Esophagus squamous epithelium (tissue), 5 donors: ENCODE measurements at places on chromosomes 4 and X. TPM values are rescaled to one million over a fixed set of nuclear protein-coding genes. Genes with fewer than 3 reads are reported as not detected.

The GLRA2 gene
- not detected for total RNA-seq

The MAGEA3 gene
- not detected for total RNA-seq

The MUC7 gene
- total RNA-seq, result not detected

The EFHC2 gene
- total RNA-seq, result 0.22 TPM

The TCP11X2 gene
- not detected for total RNA-seq

The TMEM271 gene
- not detected for total RNA-seq

The RASL11B gene
- 0.70 TPM for total RNA-seq

The GRPEL1 gene
- 30.6 TPM for total RNA-seq

The REELD1 gene
- not detected for total RNA-seq

The JCHAIN gene
- 138 TPM for total RNA-seq

The FANCB gene
- total RNA-seq, result 2.5 TPM

The SPATA4 gene
- not detected for total RNA-seq

The FGD1 gene
- total RNA-seq, result 5.0 TPM

The PABPC4L gene
- total RNA-seq, result 0.95 TPM

The ALB gene
- total RNA-seq, result not detected

The KLHL13 gene
- 4.0 TPM for total RNA-seq

The ZMAT1 gene
- 4.6 TPM for total RNA-seq

The MAGEA10 gene
- not detected for total RNA-seq

The GUCY1B1 gene
- total RNA-seq, result 1.7 TPM

The FGF2 gene
- total RNA-seq, result 0.53 TPM

The MAGT1 gene
- total RNA-seq, result 43.3 TPM

The TMEM150C gene
- 3.8 TPM for total RNA-seq

The ETDA gene
- not detected for total RNA-seq

The CRMP1 gene
- 4.7 TPM for total RNA-seq

The BRS3 gene
- total RNA-seq, result not detected

The GAGE1 gene
- not detected for total RNA-seq

The CCKAR gene
- not detected for total RNA-seq

The L1CAM gene
- 3.2 TPM for total RNA-seq

The SSX4B gene
- not detected for total RNA-seq

The CXCL10 gene
- total RNA-seq, result 0.53 TPM

The GRIA2 gene
- not detected for total RNA-seq

The ATP6AP1 gene
- 28.5 TPM for total RNA-seq

The AADAT gene
- total RNA-seq, result 4.4 TPM

The LDOC1 gene
- total RNA-seq, result 4.8 TPM

The FRAS1 gene
- total RNA-seq, result 11.4 TPM

The IL1RAPL2 gene
- not detected for total RNA-seq

The DACH2 gene
- not detected for total RNA-seq

The KIT gene
- total RNA-seq, result 1.4 TPM

The F9 gene
- total RNA-seq, result not detected

The IDH3G gene
- total RNA-seq, result 60.7 TPM

The TMEM255A gene
- total RNA-seq, result 4.0 TPM

The HHIP gene
- total RNA-seq, result not detected
